BJ (cell line): ENCODE measurements at places on chromosomes 1 and 21. TPM values are rescaled to one million over a fixed set of nuclear protein-coding genes. Genes with fewer than 3 reads are reported as not detected.

DCDC2B gene
- not detected in 2 replicates for polyA plus RNA-seq

GPR25 gene
- polyA plus RNA-seq = not detected in 2 replicates

WDR77 gene
- polyA plus RNA-seq = 62.8 and 104 TPM in 2 replicates

CTTNBP2NL gene
- 17.2 and 19.8 TPM in 2 replicates for polyA plus RNA-seq

ASTN1 gene
- 0.02 and 0.09 TPM in 2 replicates for polyA plus RNA-seq

RBM34 gene
- 24.4 and 34.0 TPM in 2 replicates for polyA plus RNA-seq

AMY1C gene
- not detected in 2 replicates for polyA plus RNA-seq

BGLAP gene
- 0.26 and 0.50 TPM in 2 replicates for polyA plus RNA-seq

METTL18 gene
- polyA plus RNA-seq = 1.4 and 3.6 TPM in 2 replicates

HSD3B1 gene
- polyA plus RNA-seq = not detected in 2 replicates

CR2 gene
- not detected in 2 replicates for polyA plus RNA-seq

SYNC gene
- polyA plus RNA-seq = 57.3 and 60.5 TPM in 2 replicates

HNRNPU gene
- polyA plus RNA-seq = 72.8 and 156 TPM in 2 replicates

NRDC gene
- 69.2 and 129 TPM in 2 replicates for polyA plus RNA-seq

S100A12 gene
- polyA plus RNA-seq = not detected in 2 replicates

RHBDL2 gene
- polyA plus RNA-seq = 0.07 and 0.33 TPM in 2 replicates

CSF3R gene
- not detected in 2 replicates for polyA plus RNA-seq

LRRC38 gene
- not detected in 2 replicates for polyA plus RNA-seq

AADACL3 gene
- not detected in 2 replicates for polyA plus RNA-seq

CSTB gene
- polyA plus RNA-seq = 58.2 and 66.5 TPM in 2 replicates

CFAP74 gene
- not detected in 2 replicates for polyA plus RNA-seq

RGS13 gene
- polyA plus RNA-seq = not detected in 2 replicates

LEMD1 gene
- polyA plus RNA-seq = not detected in 2 replicates

SPOCD1 gene
- polyA plus RNA-seq = 92.8 and 169 TPM in 2 replicates

PLEKHG5 gene
- 3.2 and 4.3 TPM in 2 replicates for polyA plus RNA-seq

MXRA8 gene
- 427 and 702 TPM in 2 replicates for polyA plus RNA-seq

IGSF5 gene
- polyA plus RNA-seq = not detected in 2 replicates

DHX9 gene
- polyA plus RNA-seq = 111 and 152 TPM in 2 replicates

CRNN gene
- not detected in 2 replicates for polyA plus RNA-seq

SLC45A3 gene
- polyA plus RNA-seq = 0.70 and 0.91 TPM in 2 replicates
